Cortex of kidney (tissue), 1 donor: ENCODE measurements at places on chromosomes 16 and 17.
A peak's percentile ranks its signal among the peaks of the same experiment; 100 is the strongest.

DNA sequence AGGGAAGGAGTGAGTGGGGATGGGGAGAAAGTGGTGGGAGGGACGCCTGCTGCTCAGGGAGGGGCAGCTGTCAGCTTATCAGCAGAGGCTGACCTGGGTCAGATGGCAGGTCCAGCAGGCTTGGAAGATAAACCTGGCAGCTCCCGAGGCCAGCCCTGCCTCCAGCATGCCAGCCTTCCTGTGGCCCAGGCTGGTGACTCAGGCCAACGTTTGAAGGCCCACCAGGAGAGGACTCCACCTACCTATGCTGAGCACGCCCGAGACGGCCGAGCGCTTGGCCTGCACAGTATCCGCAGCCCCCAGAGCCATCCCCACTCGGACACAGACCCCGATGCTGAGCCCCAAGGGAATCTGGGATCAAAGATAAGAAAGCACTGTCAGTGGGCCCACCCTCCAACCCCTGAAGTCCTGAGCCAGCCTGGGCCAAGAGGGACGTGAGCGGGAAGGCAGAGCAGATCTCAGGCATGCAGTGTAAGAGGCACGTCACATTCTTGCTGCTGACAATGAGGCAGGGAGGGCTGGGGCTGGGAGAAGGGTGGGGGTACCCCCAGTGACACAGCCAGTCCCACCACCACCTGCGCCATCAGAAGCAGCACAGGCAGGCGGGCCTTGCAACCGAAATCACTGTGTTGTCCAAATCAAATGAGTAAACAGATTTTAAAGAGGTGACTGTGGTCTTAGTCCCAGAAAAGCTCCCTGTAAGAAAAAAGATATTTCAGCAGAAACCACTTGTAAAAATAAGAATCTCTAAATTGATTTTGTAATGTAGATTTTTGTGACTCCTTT lies 12.4 kb downstream of the SLC47A2 start:
- DNase-seq: no peak

GRCh38 chr17:7281074-7281952 lies at the start of gene SLC2A4:
Gene SLC2A4 (plus strand): TSS chr17:7281718. CDS start chr17:7281935, 217 bp downstream.
- DNase-seq: no peak

DNA sequence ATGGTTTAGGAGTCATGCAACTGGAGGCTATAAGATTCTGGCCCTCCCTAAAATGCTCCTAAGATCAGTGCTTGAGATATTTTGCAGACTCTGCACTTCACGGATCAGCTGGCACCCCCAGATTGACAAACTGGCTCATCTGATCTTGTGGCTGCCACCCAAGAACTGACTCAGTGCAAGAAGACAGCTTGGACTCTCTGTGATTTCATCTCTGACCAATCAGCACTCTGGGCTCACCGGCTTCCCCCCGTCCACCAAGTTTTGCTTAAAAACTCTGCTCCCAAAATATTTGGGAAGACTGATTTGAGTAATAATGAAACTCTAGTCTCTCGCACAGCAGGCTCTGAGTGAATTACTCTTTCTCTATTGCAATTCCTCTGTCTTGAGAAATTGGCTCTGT lies 26.3 kb upstream of the CCL2 start:
- no peak for DNase-seq

- DNase-seq: no peak
Measured at GRCh38 chr16:85905110-85906095, 6.4 kb downstream of the IRF8 start.

DNA sequence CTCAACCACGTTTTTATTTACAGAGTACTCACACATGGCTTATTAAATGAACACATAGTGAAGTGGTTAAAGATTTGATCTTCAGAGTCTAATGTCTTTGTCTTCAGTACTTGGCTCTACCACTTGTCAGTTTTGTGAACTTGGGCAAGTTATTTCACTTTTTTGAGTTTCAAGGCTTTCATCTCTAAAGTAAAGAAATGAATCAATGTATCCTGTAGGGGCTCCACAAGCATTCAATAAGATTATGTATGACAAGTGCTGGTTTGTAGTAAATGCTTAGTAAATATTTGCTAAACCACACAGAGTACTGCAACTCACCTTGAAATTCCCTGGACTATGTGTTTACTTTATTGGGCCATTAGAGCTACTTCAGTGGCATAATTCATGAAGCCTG lies 446.0 kb upstream of the GOT2 start:
- DNase-seq: no peak

- no peak for DNase-seq
Measured at GRCh38 chr16:12323007-12323758, 346.6 kb downstream of the SNX29 start.

- DNase-seq: no peak
Measured at GRCh38 chr17:81128774-81129173, 36.5 kb upstream of the PVALEF start.

GRCh38 chr16:84509032-84509950 lies 4.8 kb upstream of the MEAK7 start:
- DNase-seq: no peak

GRCh38 chr16:69145658-69146057 lies 13.2 kb downstream of the UTP4 start:
- no peak for DNase-seq

GRCh38 chr17:57603978-57604377 lies 141.1 kb downstream of the CCDC182 start:
- DNase-seq: no peak

DNA sequence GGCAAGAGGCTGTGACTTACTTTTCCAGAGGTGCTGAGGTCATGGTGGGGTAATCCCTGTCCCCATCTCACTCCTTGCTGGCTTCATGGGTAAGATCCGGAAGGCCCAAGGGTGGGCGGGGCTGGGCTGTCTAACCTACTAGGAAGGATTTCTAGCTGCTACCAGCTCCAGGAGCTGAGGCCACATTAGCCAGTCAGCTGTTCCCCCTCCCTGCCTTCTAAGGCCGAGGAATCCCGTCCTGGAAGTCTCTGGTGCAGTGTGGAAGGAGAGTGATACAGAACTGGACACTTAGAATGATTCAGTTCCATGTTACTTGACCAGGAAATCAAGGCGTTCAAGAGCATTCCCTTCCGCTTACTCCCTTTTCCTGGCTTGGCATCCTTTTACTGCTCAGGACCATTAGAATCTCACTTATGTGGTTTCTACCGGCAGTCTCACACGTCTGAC lies 8.9 kb downstream of the GNGT2 start:
- no peak for DNase-seq

- no peak for DNase-seq
Measured at GRCh38 chr17:62562656-62563055, 64.8 kb upstream of the MRC2 start.

- DNase-seq: no peak
Measured at GRCh38 chr16:87979352-87979751, 28.1 kb downstream of the BANP start.

DNA sequence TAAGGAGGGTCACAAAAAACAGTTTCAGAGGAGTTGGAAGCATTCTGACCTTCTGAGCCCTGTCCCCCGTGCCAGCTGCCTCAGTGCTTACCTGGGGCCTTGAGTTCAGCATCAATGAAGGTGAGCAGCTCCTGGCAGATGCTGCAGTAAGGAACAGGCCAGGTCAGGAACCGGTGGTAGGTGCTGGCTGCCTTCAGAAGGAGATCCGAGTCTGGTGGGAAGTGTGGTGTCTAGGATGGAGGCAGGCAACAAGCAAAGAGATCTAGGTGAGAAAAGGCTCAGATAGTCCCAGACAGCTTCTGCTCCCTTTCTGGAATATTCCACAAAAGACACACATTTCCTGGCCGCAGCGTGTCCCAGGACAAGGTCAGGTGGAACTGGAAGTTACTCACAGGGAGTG lies 37.2 kb upstream of the PIK3R6 start:
- no peak for DNase-seq

GRCh38 chr17:2049333-2050299 lies 5.3 kb upstream of the HIC1 start:
- DNase-seq: peak; percentile 38

GRCh38 chr17:67585077-67585602 lies 132.6 kb upstream of the NOL11 start:
- DNase-seq: no peak

DNA sequence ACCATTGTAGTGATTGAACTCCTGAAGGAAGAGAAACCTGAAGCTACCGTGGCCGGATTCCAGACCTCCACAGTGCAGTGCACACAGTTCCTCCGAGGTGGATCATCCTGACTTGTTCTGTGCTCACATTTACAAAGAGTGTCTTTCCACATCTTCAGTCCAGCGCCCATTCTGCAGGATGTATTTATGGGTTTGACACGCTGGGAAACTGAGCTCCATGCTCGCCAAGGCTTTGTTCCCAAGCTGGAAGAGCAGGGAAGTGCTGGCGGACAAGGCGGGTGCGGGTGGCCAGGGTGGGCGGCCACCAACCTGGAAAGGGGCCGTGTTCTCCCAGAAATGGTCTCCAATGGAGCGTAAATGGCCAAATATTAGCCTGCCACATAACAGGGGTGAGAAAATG lies 227.9 kb downstream of the IRF8 start:
- no peak for DNase-seq

DNA sequence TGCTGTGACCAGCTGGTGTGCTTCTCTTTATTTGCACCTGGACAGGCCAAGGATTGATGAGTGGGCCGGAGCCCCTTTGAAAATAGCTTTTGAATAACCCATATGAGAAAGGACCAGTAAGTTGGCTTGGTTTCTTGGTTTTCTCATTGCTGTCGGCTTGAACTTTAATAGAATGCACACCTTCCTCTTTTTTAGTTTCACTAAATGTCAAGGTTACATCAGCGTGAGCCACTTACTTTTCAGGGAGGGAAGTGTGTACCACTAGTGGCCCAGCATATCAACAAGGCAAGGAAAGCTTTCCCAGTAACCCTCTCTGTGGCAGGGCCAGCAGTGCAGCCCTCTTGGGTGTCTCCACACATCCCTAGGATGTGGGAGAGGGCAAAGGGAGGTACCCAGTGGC lies 433.3 kb downstream of the CA10 start:
- DNase-seq: no peak

DNA sequence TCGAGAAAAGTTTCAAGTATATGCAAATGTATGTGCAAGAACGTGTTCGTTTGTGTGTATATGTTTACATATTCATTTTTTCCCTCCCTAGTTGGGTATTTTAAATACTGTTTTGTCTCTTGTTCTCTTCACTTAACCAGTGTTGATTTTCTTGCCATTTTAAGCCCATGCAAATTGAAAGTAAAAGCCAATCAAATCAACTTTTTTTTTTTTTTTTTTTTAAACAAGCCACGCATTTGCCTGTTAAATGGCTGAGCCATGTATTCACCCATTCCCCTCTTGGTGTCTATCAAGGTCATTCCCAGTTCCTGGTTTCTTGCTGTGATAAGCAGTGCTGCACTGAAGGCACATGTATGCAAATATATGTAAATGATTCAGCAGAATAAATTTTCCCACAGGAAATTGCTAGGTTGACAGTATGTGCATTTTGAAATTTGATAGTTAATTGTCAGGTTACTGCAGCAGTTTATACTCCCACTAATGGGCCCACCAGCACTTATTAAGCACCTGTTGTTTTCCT lies 12.2 kb downstream of the ABCC1 start:
- DNase-seq: no peak

- DNase-seq: no peak
Measured at GRCh38 chr16:10597187-10597601, 16.8 kb upstream of the EMP2 start.

DNA sequence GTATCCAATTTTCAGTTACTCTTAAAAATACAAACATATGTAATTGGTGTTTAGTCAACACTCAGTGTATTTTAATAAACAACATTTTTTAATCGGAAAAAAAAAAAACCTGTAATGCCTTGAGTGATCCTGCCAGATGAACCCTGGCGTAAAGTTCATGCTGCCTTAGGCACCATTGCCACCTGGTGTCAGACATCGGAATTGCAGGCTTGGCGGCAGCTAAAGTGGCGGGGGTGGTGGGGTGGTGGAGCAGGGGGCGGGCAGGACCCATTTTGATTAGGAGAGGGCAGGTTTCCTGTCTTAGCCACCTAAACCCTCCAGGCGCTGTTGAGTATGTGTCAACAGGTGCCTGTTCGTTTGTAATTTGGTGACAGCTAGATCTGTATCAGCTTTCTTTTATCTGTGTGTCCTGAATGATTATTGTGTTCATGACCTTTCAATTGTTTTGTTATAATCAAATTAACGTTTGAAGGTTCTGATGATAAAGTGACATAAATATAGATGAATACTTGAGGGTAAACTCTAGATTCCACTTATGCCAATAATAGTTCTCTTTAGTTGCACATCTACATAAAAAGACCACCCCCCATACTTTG lies 588.7 kb downstream of the CDH13 start:
- no peak for DNase-seq

DNA sequence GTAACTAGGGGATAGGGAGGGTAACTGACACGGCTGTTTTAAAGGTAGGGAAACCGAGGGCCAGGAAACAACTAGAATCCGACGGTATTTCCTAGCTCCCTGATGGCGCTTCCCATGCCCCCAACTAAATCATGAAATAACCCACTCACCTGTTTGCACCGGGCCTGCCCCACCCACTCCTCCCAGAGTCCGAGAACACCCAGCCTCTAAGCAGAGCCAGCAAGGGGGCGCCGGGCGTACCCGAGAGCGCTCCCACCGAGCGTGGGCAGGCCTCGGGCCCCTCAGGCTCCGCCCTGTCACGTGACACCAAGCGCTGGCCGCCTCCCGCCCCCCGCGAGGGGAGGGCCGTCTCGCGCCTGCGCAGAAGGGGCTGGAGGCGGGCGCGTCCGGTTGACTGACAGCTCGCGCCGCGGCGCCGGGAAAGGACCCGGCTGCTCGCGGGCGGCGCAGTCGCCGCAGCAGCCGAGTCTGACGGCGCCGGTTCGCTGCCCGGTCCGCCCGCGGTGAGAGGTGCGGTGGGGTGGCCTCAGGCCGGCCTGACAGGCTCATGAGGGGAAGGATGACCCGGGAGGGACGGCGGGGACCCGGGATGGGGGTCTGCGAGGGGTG lies at the start of gene KIAA0513:
Gene KIAA0513, plus strand, starts transcription at position 447 of the 609 bp plus-strand sequence. CDS start 39,277 bp downstream, outside the sequence.
- peak; percentile 60 for DNase-seq

- DNase-seq: no peak
Measured at GRCh38 chr16:72921106-72921505, 126.8 kb downstream of the ZFHX3 start.

- no peak for DNase-seq
Measured at GRCh38 chr16:5512014-5512413, 414.4 kb upstream of the EEF2KMT start.

GRCh38 chr17:742147-742793 lies 9.8 kb downstream of the GEMIN4 start:
- no peak for DNase-seq

- DNase-seq: no peak
Measured at GRCh38 chr16:89606006-89606405, 7.4 kb upstream of the DPEP1 start.

DNA sequence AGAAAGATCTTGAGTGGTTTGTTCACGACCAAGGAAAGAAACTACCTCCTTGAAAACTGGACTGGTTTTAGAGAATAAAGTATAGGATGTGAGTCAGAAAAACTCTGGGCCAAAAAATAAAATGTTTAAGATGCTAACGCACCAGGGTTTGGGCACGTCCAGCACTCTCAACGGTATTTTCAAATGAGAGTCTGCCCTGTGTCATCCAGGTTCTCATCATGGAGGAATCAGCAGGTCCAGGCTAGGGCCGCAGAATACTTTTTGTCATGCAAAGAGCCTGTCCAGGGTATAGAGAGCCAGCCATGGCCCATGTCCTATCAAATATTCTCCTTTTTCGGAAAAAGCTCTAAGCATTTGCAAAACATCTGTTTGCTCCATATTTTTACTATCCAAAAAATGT lies 2.4 kb downstream of the NXN start:
- no peak for DNase-seq

- DNase-seq: no peak
Measured at GRCh38 chr17:7878234-7878633, 10.4 kb upstream of the CHD3 start.
